ENCODE measurements at places on chromosomes 5 and 9. TPM values are rescaled to one million over a fixed set of nuclear protein-coding genes. Genes with fewer than 3 reads are reported as not detected.

GRCh38 chr5:8813180-8813579 lies 732.7 kb downstream of the SEMA5A start:
- no peaks in the 10 kb centered on the region for H3K27me3 ChIP-seq
- H3K4me3 ChIP-seq, result no peak overlapping the region
- no peak for DNase-seq
- H3K36me3 ChIP-seq, result no peaks in the 10 kb centered on the region

The C5orf52 gene
- total RNA-seq, result not detected

DNA sequence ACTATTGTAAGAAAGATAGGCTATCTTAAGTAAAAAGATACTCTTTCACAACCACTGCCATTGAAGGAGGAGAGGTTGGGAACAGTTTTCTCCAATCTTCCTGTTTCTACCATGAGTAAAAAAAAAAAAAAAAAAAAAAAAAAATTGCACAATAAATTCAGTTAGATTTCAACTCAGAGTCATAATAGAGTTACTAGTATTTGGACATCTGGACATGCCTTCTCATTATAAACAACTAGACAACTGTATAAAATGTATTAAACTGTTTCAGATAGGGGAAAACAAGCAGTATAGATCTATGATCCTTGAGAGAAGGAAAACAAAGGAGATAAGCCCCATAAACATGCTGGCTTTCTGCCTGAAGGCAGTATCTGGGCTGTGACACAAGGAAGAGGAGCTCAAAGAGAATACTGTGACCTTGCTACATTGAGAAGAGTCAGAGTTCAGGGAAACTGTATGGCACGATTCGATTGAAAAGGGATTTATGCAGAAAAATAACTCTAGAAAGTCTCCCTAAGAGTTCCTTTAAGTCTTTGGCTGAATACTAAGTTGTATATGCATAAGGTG lies 249.2 kb upstream of the POU5F2 start:
- H3K4me1 ChIP-seq, result no peaks in the 10 kb centered on the region
- H3K36me3 ChIP-seq, result no peaks in the 10 kb centered on the region
- no peaks in the 10 kb centered on the region for H3K27me3 ChIP-seq
- H3K27ac ChIP-seq, result no peak overlapping the region

The FAM151B gene
- total RNA-seq, result 1.9 TPM

GRCh38 chr9:8419596-8420275 lies 620.2 kb upstream of the DMAC1 start:
- H3K27me3 ChIP-seq, result no peaks in the 10 kb centered on the region
- no peak for DNase-seq
- no peaks in the 10 kb centered on the region for H3K4me1 ChIP-seq
- H3K4me3 ChIP-seq, result no peak overlapping the region
- peaks cover 1% of the 10 kb centered on the region for H3K36me3 ChIP-seq
- no peak overlapping the region for H3K27ac ChIP-seq

- H3K4me1 ChIP-seq, result no peaks in the 10 kb centered on the region
- peaks cover 2% of the 10 kb centered on the region for H3K27me3 ChIP-seq
- H3K4me3 ChIP-seq, result no peak overlapping the region
- DNase-seq, result no peak
- no peaks in the 10 kb centered on the region for H3K36me3 ChIP-seq
Observed at GRCh38 chr9:77016526-77017504, 2.6 kb upstream of the FOXB2 start.

The GALNT12 gene
- 12.6 TPM for total RNA-seq

- no peaks in the 10 kb centered on the region for H3K4me1 ChIP-seq
- H3K4me3 ChIP-seq, result no peak overlapping the region
- no peaks in the 10 kb centered on the region for H3K27me3 ChIP-seq
- DNase-seq, result no peak
- H3K27ac ChIP-seq, result no peak overlapping the region
Observed at GRCh38 chr5:79845448-79846197, 145.4 kb downstream of the MTX3 start.

DNA sequence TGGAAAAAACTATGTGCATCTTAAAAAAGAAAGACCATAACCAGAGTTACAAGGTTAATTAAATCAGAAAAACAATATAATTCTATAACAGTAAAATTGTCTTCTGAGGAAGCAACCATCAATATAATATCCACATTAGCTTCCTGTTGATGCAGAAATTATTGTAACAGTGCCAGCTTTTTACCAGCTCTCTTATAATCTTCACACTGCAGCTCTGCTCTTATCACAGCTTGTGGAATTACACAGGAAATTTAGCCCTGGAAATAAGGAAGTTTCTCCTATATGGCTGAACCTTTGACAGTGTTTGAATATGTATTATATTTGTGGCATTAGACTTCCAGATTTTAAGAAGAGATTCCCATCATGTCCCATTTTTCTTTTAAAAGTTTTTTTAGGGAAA lies 49.1 kb upstream of the TEK start:
- no peak overlapping the region for H3K4me3 ChIP-seq
- H3K36me3 ChIP-seq, result no peaks in the 10 kb centered on the region
- no peaks in the 10 kb centered on the region for H3K4me1 ChIP-seq
- DNase-seq, result no peak
- H3K27me3 ChIP-seq, result no peaks in the 10 kb centered on the region

DNA sequence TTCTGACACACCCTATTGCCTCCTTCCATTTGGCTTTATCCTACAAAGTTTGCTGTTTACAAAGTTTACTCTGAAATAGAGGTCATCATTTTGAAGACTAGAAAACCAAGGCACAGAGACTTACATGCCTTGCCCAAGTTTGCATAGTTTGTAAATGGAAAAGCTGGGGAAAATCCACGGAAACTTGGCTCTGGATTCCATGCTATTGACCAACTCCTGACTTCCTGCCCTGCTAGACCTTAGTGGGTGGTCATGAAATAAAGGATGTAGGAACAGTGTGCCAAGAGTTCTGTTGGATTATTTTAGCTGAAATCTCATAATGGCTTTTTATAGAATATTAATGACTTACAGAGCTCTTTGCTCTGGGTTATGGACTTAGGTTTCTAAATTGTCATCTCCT lies 69.5 kb downstream of the GRIA1 start:
- peak overlapping the region; percentile 30 for H3K27ac ChIP-seq
- no peaks in the 10 kb centered on the region for H3K4me1 ChIP-seq
- no peak for DNase-seq
- no peak overlapping the region for H3K4me3 ChIP-seq
- no peaks in the 10 kb centered on the region for H3K36me3 ChIP-seq
- H3K27me3 ChIP-seq, result no peaks in the 10 kb centered on the region

GRCh38 chr5:78404682-78405293 lies 44.4 kb downstream of the SCAMP1 start:
- H3K36me3 ChIP-seq, result no peaks in the 10 kb centered on the region
- no peak overlapping the region for H3K4me3 ChIP-seq
- H3K27ac ChIP-seq, result no peak overlapping the region
- H3K4me1 ChIP-seq, result no peaks in the 10 kb centered on the region
- DNase-seq, result no peak

- no peaks in the 10 kb centered on the region for H3K27me3 ChIP-seq
- no peak overlapping the region for H3K4me3 ChIP-seq
- no peak overlapping the region for H3K27ac ChIP-seq
- no peak for DNase-seq
- no peaks in the 10 kb centered on the region for H3K36me3 ChIP-seq
Observed at GRCh38 chr5:80961376-80962281, 1.5 kb downstream of the RASGRF2 start.

GRCh38 chr5:39898731-39899130 lies 474.0 kb upstream of the DAB2 start:
- DNase-seq, result no peak
- H3K4me1 ChIP-seq, result no peaks in the 10 kb centered on the region
- no peak overlapping the region for H3K4me3 ChIP-seq
- H3K27me3 ChIP-seq, result no peaks in the 10 kb centered on the region

DNA sequence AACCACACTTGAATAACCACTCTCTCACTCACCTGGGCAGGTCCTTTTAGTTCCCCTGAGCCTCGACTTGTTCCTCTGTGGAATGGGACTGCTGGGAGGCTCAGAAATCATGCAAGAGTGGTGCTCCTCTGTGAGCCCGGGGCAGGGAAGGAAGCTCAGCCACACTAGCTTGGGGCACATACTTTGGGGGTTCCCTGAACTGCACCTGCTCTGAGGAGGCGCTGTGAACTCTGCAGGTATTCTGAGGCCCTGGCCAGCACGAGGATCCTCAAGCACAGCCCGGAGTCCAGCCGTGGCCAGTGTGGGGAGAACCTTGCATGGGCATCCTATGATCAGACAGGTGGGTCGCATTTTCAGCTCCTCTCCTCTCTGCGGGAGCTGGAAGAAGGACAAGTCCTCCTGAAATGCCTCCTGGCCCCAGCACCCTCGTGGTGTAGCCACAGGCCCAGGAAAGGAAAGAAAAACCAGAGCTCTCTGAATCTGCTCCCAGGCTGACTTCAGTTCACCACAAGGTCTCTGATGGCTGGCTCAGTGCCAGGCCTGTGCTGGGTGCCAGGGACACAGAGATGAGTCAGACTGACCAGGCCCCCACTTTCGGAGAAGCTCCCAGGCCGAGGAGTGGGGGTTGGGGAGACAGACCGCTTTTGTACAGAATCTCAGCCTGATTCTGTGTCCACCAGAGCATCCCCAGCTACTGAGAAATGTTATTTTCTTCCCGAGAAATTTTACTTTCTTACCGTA lies 11.9 kb downstream of the GLIPR2 start:
- no peak overlapping the region for H3K4me3 ChIP-seq
- H3K4me1 ChIP-seq, result no peaks in the 10 kb centered on the region
- peak; percentile 99 for DNase-seq
- H3K27me3 ChIP-seq, result no peaks in the 10 kb centered on the region
- no peak overlapping the region for H3K27ac ChIP-seq
- H3K36me3 ChIP-seq, result no peaks in the 10 kb centered on the region

The NR5A1 gene
- total RNA-seq, result not detected

DNA sequence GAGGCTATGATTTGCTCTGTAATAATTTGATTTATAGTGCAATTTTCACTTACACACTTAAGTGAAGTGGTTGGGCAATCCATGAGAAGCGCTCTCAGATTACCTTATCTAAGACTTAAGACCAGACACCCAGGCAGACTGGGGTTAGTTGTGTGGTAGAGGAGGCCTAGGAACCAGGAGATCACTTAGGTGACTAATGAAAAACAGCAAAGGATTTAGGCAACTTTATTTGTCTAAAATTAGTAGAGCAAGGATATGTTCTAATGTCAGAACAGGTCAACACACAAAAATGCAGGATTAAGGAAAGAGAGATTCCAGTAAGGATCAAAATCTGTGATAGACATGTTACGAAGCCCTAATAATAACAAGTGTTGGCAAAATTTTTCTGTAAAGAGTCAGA lies 913.8 kb downstream of the TLE1 start:
- no peak overlapping the region for H3K4me3 ChIP-seq
- H3K27me3 ChIP-seq, result no peaks in the 10 kb centered on the region
- DNase-seq, result no peak
- H3K36me3 ChIP-seq, result no peaks in the 10 kb centered on the region
- no peaks in the 10 kb centered on the region for H3K4me1 ChIP-seq

DNA sequence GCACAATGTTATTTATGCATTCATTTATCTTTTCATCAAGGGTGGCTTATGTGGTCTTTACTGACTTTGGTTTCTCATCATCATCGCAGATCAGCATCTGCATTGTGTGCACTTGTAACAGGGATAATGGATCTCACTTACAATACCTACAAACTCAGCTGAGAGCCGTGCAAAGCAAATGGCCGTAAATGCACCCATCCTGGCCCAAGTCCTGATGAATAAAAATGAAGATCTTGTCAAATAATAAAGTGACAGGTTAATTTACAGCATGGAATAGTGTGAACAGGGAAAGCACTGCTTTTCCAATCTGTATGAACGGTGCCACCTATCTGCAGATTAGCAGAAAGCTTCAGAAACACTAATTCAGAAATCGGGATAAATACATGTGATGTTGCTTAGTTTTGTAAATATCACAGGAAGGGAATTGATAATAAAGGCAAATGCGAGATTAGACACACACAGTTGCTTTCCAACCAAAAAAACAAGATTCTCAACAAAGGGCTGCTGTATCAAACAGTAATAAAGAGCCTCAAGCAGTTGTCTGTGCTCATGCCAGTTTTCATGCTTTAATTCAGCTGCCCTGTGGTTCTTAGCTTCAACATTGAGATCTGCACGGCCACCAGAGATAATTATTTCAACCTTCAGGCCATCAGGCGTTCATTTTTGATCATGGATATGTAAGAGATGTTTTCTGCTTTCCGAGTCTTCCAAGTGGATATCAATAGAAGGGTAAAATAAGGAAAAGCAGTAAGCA lies 153.4 kb upstream of the POU5F2 start:
- no peak for DNase-seq
- no peak overlapping the region for H3K27ac ChIP-seq
- no peaks in the 10 kb centered on the region for H3K27me3 ChIP-seq
- peaks cover 3% of the 10 kb centered on the region for H3K36me3 ChIP-seq
- no peak overlapping the region for H3K4me3 ChIP-seq
- no peaks in the 10 kb centered on the region for H3K4me1 ChIP-seq

DNA sequence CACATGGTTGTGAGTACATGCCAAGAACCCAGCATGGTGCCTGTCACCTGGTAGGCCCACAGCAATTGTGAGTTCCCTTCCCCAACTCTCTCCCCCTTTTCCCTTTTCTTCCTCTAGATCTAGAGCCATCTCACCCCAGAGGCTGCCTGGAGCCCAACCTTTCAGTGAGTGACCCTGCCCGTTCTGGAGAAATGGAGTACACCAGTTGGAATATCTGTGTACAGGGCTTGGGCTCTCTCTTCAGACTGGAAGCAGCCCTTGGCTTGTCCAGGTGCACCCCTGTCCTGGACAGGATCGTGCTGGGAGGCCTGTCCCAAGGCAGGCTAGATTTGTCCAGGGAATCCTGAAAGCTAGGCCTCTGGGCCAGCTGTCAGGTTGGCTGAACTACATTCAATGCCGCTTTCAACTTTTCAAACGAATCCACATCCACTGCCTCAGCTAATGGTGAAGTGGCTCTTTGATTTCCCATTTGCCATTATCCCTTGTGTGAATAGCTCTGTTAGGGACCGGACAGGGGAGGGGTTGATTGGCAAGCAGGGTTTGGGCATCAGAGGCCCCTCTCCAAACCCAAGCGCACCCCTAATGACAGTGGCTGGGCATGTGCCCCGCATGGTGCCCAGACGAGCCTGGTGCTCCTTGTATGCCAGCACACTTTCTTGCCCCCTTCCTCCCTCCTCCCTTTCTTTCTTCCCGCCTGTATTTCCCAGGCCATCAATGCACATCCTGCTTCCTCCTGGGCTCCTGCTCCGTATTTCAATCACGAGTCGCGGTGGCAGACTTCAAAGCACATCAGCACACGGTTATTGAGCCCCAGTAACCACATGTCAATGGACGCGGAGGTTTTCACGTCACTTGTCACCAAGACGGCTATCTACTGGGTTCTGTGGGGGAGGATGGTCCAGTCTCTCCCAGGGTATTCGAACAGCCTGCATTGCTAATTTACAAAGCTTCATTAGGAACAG lies 211.2 kb downstream of the DAB2IP start:
- H3K27me3 ChIP-seq, result no peaks in the 10 kb centered on the region
- no peak overlapping the region for H3K27ac ChIP-seq
- H3K4me1 ChIP-seq, result no peaks in the 10 kb centered on the region

GRCh38 chr9:27451207-27451797 lies 72.8 kb upstream of the IFNK start:
- H3K36me3 ChIP-seq, result no peaks in the 10 kb centered on the region
- no peak overlapping the region for H3K4me3 ChIP-seq
- no peak overlapping the region for H3K27ac ChIP-seq
- DNase-seq, result no peak
- no peaks in the 10 kb centered on the region for H3K4me1 ChIP-seq

The GDA gene
- not detected for total RNA-seq

GRCh38 chr9:21294364-21294774 lies 10.7 kb downstream of the IFNA5 start:
- H3K27me3 ChIP-seq, result no peaks in the 10 kb centered on the region
- no peak overlapping the region for H3K4me3 ChIP-seq
- H3K36me3 ChIP-seq, result no peaks in the 10 kb centered on the region
- H3K27ac ChIP-seq, result no peak overlapping the region
- peaks cover 1% of the 10 kb centered on the region for H3K4me1 ChIP-seq

The MYOZ3 gene
- total RNA-seq, result 14.1 TPM

The MARVELD2 gene
- 1.1 TPM for total RNA-seq

The SLC23A1 gene
- not detected for total RNA-seq

The SLC22A5 gene
- total RNA-seq, result 14.4 TPM

The INSYN2B gene
- total RNA-seq, result 0.10 TPM

The HMCN2 gene
- total RNA-seq, result 14.8 TPM

The ADAMTS12 gene
- 7.3 TPM for total RNA-seq

The ADAMTSL1 gene
- total RNA-seq, result 50.4 TPM

All from aorta (tissue), 5 donors.